ENCODE measurements at places on chromosomes 1 and 21. TPM values are rescaled to one million over a fixed set of nuclear protein-coding genes. Genes with fewer than 3 reads are reported as not detected.

GRCh38 chr1:234732260-234732659, 122.3 kb upstream of the IRF2BP2 start:
- DNase-seq, result no peak

LRRC71 gene
- total RNA-seq, result not detected

GRCh38 chr1:44079566-44079965, 39.1 kb upstream of the KLF17 start:
- DNase-seq, result no peak

DNA sequence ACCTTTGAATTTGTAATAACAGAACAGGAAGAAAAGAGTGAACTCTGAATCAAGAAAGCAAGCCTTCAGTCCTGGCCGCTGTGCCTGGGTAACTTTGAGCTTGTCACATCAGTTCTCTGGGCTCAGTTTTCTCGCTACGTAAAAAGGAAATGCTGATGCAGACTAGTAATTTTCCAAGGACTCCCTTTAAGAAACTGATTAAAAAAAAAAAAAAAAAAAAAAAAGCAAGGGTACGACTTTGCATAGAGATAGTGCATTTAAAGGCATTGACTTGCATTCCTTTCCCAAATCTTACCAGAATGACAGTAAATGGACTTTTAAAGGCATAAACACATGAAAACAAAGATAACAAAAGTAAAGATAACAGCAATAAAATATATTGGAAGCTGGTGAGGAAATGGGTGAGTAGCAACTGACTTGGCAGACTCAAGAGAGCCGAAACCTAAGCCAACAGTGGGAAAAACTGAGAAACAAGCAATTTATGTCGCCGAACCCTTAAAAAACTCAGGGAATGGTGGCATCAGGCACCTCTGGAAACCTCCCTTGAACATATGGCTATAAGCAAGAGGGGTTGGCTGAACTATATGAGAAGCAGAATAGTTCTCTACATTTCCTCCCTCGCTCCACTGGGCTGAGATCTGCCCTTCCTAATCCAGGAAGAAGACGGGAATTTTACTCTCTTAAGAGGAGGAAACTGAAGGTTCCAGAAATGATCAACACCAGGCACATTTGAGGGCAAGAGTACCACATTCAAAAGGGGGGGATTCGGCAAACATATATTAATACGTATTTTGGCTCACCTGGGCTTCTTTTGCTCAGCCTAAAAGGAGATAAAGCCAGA, 189.2 kb downstream of the CDC7 start:
- no peak for DNase-seq

- DNase-seq, result no peak
These were observed 39.7 kb upstream of the PADI2 start for GRCh38 chr1:17158961-17159360.

- no peak for DNase-seq
These were observed 91.7 kb upstream of the WNT4 start for GRCh38 chr1:22234476-22235030.

ZBTB18 gene
- 14.4 TPM for total RNA-seq

GRCh38 chr1:110690709-110691365, 16.1 kb upstream of the KCNA3 start:
- DNase-seq, result no peak

DNA sequence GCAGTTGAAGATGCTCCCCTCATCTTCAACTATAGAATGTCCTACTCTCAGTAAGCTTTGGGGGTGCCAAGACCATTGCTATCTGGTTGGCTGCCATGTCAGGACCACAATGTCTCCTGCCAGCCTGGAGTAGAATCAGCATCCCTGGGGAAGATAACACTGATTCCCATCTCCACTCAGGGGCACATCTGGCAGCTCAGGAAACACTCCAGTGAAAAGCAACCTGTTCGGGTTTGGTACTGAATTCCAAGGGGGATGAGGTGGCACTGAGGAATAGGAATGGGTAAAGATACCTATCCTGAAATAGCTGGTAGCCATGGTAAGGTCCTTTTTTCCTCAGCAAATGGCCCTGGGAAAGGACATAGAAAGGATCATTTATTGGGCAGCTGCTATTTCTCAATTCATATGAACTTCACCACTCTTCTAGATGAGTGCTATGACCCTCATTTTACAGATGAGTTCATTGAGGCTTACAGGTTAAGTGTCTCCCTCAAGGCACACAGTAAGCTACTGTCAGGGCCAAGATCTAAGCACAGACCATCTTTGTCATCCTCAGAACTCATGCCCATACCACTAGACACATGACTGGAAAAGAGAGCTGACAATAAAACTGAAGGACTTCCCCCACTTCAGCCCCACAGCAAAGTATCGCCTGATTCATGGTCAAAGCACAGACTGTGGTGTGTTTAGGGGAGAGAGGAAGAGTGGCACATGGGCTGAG, 31.4 kb downstream of the AK2 start:
- DNase-seq, result no peak

DNA sequence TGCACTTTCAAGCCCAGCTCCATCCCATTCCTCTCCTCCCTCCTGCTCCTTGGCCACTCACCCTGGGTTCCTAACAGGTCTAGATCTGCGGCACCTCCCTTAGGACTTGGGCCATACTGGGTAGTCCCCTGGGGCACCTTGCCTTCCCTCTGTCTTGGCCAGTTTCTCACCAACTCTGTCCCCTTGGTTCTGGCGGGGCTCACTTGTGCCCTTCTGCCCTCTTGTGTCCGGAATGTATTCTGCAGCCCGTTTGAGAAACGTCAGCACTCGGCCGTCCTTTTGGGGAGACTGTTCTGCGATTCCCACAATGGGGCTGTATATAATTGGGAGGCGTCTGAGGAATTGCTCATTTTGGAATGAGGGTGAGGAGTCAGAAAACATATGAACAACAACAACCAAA, 162.4 kb downstream of the ZSCAN20 start:
- no peak for DNase-seq

OR14A16 gene
- not detected for total RNA-seq

GRCh38 chr1:41872074-41872473, 46.6 kb downstream of the HIVEP3 start:
- no peak for DNase-seq

SHISAL2A gene
- 0.74 TPM for total RNA-seq

DNA sequence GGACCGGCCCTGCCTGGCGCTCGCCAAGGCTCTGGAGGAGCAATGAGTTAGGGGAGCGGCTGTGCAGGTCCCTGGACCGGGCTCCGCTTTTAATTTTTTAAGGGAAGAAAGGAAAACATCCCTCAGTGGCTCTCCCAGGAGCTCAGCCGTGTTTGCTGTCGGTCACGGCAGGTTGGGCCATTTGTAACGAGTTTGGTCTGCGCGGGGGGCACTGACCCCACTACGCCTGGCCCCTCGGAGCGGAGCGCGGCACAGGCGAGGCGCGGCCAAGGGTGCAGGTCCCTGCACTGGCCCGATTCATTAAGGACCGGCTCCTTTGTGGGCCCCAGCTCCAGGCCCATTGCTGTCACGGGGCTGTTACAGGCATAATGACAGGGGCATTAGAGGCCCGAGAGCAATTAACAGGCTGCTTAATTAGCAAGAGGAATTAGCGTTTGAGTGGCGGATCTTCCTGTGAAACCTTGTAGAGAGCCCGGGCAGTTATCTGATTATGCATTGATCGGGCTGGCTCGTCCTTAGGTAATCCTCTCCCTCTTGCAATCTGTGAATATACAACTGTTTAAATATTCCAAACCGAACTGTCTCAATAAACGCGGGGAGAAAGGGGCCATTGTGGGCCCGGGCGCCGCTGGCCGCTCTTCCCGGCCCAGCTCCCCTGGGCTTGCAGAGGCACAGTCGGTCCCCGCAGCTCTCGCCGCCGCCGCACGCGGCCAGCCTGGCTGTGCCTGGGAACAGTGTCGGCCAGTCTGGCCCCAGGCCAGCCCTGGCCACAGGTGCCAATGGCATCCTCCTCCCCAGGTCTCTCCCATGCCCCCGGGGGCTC, 56.8 kb downstream of the PRDM16 start:
- DNase-seq, result no peak

DNA sequence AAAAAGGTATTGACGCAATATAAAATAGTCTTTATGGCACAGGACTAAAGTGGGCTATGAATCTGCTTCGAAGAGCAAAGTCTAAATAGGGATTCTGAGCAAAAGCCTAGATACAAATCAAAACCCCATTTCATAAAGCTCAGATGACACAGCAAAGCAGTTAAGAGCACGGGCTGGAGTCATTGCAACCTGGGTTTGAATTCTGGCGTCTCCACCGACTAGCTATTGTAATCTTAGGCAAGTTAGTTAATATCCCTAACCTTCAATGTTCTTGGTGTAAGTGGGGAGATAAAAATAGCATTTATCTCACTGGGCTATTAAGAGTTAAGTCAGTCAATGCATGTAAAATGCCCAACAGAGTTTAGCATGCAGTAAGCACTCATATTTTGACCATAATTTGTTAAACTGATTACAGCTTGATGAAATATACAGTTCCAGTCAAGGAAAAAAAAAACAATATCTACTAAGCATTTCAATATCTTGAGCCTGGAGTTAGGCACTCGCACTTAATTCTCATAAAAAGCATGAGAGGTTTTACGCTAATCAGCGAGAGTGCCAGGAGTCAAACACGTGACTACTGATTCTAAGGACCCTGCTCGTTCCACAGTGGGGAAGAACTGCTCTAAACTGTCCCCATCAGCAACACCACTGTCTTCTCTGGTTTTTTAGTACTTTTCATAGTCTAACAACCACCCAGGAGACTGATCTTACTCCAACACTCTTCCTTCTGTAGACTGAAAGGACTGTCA, 75.5 kb downstream of the JAK1 start:
- DNase-seq, result no peak

HCRTR1 gene
- total RNA-seq, result 0.35 TPM

Data from H1 (cell line).